ENCODE measurements at places on chromosomes 4 and X.

DNA sequence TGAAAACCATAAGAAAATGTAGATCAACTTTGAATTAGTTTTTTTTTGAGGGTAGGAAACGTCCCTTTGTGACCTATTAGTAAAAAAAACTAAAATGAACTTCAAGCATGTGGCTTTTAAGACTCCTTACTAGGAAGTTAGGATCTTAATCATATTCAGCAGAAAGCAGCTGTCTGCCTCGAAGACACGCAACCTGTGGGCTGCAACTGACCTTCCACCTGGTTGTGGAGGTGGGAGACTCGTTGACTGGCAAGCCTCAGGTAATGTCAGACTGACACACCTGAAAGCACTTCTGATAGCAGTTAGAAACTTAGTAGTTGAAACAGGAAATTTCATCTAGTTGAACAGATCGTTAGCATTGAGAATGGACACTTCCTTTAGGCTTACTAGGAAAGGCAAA, 37.4 kb downstream of the CCNG2 start:
- DNase-seq: no peak

DNA sequence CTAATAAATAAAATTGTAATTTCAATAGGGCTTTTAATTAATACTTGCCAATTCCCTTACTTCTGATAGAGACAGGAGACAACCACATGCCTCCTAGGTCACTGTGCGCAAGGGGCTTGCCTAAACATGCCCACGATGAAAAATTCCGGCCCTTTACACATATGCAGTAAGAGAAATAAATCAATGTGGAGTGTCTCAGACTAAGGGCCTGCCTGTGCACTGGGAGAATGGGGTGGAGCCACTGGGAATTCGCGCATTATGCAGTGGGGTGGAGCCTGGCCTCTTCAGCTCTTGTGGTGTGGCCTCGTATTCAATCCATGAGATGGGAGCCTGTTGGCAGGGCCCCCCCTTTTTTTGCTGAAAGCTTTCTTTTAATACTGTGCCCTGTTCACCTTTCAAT, 484.5 kb downstream of the PDGFC start:
- DNase-seq: no peak

- no peak for DNase-seq
Observed at GRCh38 chrX:136250191-136251040, 784 bp downstream of the MAP7D3 start.

DNA sequence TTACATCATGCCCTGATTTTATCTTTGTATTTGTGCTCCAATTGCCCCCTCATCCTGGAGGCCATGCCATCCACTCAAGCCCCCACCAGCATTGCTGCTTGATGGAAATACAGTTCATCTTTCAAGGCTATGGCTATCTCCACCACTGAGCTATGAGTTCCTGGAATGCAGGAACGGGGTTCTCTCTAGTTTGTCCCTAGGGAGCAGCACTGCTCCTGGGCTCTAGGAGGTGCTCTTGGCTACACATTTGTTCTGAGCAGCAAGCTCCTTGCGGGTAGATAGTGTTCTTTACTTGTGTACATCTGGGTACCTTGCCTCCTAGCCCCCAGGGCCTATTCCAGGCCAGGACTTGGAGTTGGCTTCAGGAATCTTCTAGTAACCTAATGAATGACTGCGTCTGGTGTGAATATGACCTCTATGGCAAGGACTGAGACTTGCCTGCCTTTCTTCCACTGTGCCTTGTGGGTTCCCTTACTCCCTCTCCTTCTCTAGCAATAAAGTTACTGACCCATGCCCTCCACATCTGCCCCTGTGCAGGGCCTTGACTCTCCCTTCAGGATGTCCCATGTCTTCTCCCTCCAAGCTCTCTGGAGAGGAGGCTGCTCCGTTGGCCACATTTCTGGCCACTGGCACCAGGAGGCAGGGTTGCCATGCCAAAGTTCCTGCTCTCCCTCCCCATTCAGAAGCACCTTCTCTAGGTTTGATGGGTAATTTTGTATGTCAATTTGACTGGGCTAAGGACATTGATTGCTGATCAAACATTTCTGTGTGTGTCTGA, 7.6 kb downstream of the CITED1 start:
- DNase-seq: no peak

DNA sequence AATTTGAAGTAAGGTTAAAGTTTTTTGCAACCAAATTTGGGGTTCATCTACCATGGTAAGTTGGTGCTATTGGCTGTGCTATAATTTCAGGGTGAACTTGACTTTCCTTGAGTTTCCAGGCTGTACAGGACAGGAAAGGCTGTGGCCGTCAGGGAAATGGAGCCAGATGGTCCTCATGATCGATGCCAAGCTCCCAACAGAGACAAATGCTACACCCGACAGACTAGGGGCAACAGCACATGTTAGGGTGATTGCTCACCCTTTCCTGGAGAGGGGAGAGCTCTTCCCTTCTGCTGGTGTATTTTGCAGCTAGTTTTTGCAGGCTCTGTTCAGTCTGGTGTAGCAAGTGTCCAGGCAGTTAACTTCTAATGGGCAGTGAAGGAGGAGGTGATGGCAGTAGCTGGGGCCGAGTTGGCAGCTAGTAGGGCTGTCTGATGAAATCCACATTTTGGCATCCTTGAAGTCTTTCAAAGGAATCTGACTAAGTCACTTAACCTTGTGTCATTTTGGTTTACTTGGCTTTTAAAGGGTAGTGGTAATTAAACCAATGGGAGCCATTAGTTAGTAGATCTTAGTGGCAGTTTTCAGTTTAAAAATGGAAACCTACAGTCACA, 47.8 kb downstream of the GAB1 start:
- no peak for DNase-seq
